ENCODE measurements at places on chromosomes 2 and 18.

DNA sequence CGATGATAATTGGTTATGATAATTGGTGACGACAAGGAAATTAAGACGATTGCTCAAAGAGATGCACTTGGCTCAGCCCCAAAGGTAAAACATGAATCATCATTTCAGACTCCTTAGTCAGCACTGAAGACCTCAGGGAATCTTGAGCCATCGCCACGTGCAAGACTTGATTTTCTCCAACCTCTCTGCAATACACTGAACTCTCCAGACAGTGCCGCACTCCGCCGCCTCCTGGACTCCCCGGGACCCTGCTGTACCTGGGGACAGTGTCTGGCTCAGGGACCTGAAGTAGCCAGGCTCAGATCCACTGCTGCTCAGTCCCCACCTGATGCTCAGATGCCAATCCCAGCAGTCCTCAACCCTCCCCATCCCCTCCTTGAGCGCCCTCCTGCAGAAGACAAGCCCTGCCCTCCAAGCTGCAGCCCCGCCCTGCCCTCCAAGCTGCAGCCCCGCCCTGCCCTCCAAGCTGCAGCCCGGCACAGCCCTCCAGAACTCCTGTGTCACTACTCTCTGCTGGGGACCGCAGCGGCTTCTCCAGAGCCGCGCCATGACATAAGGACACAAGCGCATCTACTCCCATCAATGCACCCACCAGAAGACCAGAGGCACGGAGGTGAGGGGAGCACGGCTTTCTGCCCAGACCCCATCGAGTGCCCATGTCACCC is 1.1 kb downstream of the TMEM18 start:
- DNase-seq, result peak; percentile 58

DNA sequence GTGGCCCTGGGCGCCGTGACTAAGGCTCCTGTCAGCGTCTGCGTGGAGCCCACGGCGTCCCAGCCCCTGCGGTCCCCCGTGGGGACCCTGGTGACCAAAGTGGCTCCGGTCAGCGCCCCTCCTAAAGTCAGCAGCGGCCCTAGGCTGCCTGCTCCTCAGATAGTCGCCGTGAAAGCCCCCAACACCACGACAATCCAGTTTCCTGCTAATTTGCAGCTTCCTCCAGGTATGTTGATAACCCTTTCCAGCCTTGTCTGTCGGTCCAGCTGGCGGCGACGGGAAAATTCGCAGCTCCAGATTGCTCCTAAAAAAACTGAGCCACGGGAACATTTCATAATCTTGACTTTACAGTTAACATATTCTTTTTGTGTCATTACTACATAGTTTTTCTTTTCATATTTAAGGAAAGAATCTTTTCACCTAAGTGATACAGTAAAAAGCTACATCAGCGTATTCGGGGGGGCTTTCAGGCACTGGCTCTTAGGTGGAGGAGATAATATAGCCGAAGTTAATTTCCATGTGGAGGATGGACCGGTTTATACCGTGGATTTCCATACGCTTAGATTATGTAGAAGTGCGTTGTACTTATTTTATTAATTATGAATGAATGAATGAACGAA is 916 bp downstream of the TAF4B start:
- no peak for DNase-seq

DNA sequence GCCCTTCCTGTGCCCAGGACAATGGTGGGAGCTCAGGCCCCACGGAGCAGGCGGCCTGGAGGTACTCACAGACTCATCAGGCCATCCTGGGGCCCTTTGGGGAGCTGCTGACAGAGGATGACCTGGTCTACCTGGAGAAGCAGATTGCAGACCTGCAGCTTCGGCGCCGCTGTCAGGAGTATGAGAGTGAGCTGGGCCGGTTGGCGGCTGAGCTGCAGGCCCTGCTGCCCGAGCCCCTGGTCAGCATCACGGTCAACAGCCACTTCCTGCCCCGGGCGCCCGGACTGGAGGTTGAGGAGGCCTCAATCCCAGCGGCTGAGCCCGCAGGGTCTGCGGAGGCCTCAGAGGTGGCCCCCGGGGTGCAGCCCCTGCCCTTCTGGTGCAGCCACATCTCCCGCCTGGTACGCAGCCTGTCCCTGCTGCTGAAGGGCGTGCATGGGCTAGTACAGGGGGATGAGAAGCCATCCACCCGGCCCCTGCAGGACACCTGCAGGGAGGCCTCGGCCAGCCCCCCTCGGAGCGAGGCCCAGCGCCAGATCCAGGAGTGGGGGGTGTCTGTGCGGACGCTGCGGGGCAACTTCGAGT is 8.3 kb upstream of the KLHL30 start:
- no peak for DNase-seq

GRCh38 chr2:27245116-27245515 is 17.7 kb downstream of the SLC30A3 start:
- DNase-seq, result no peak

- DNase-seq, result no peak
Observed at GRCh38 chr2:234691214-234691575, 194.3 kb upstream of the ARL4C start.

GRCh38 chr2:217784996-217785543 is 217.7 kb downstream of the TNS1 start:
- DNase-seq, result no peak

GRCh38 chr2:148880636-148881035 is 5.6 kb downstream of the KIF5C start:
- no peak for DNase-seq

GRCh38 chr2:105711394-105711793 is 33.3 kb upstream of the NCK2 start:
- no peak for DNase-seq

DNA sequence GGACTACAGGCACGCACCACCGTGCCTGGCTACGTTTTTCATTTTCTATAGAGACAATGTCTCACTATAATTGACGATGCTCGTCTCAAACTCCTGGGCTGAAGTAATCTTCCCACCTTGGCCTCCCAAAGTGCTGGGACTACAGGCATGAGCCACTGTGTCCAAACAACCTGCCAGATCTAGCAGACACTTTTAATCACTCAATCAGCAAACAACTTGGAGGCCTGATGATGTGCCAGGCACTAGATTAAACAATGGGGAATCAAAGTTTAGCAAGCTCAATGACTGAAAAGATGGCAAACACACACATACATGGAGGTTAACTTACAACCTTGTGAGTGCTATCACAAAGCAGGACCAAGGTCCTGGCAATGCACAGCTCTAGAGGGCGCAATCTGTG is 29.8 kb upstream of the RMP24 start:
- no peak for DNase-seq

GRCh38 chr2:24970483-24971285 is 1.1 kb downstream of the DNAJC27 start:
- no peak for DNase-seq

Data from AG08396 (cell line).